ENCODE measurements at places on chromosomes 2 and 18.

GRCh38 chr18:76474824-76475223, 20.2 kb downstream of the ZNF516 start:
- no peak for DNase-seq

DNA sequence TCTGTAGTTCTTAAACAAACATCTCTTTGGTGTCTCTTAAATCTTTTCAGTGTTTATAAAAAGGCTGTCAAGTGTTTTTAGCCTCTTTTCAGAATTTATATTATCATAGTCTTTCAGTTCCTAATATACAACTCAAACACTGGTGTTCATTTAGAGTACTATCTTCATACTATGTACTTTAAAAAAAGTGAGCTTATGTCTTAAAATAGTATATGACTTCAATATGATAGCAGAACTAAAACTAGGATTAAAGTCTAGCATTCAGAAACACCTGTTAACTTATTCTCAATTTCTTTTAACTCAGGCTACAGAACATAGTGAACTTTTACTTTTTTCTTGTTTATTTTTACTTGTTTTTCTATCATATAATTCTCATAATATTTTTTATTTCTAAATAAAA, 14.7 kb upstream of the IKZF2 start:
- no peak for DNase-seq

- no peak for DNase-seq
These were observed 31.5 kb downstream of the GREB1L start for GRCh38 chr18:21273568-21273967.

DNA sequence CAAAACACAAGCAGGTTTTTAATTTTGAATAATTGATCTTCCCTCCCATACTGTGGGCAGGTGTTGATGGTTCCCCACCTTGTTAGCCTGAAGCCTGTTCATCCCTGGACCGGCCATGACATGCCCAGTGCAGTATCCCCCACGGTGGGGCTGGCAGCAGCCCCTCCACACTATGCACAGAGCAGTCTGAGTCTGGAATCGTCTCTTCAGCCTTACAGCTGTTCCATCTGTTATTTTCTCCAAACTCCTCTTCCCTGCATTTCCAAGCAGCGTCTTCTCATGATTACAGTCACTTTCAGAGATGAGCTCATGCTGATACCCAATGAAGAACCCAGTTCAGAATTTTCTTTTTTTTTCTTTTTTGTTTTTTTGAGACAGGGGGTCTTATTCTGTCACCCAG, 68.2 kb downstream of the ADI1 start:
- DNase-seq: no peak

GRCh38 chr2:86253424-86253823, 54.2 kb downstream of the MRPL35 start:
- DNase-seq: no peak

DNA sequence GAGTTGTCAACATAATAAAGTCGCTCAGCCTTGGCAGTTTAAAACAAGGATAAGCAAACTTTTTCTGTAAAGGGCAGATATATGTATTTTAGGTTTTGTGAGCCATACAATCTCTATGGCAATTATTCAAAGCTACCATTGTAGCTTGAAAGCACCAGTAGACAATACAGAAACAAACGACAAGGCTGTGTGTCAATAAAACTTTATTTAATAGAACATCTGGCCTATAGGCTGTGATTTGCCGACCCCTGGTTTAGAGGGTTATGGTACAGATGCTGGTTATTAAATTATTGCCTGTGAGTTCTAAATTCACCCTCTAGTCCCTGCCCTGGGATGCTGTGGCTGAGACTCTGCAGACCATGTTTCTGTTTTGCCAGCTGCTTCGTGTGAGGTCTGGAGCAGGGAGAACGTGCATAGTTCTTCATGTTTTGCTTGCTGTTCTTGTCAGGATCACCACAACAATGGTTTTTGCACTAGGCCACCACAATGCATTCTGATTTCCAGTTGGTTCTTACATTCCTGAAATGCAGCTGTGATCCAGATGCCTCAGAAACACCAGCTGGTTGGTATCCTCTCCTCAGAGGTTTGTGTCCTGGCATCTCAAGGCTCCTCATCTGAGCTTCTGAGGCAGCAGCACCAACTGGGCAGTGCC, 46.6 kb downstream of the ICOS start:
- no peak for DNase-seq

Data from activated naive CD8-positive, alpha-beta T cell treated with anti-CD3 and anti-CD28 coated beads, Interleukin-2, amount 50 U/mL, for 16 hours (primary cell).